Stimulated activated CD4-positive, alpha-beta T cell treated with anti-CD3 and anti-CD28 coated beads, Interleukin-1b, Interleukin-23, amount 100 ng/mL, for 4 hours (primary cell): ENCODE measurements at places on chromosomes 13 and 19.

GRCh38 chr19:10412257-10412977 lies 7.9 kb upstream of the PDE4A start:
- no peak for DNase-seq

GRCh38 chr13:97904059-97904458 lies 49.4 kb upstream of the IPO5 start:
- DNase-seq = no peak

DNA sequence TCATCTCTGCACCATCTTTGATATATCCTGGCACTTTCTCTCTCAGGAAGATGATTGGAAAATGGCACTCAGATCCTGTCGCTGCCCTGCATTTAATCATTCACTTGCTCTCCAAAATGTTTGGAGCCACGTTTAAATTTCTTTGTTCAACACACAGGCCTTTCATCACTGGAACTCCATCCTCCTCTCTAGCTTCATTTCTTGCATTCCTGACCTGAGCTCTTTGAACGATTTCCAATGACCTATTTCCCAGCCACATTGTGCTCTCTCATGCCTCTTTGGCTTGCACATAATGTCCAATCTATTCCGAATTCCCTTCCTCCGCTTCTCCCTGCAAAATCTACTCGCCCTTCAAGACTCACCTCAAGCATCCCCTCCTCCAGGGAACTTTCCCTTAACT lies 287.4 kb upstream of the NBEA start:
- DNase-seq = no peak

DNA sequence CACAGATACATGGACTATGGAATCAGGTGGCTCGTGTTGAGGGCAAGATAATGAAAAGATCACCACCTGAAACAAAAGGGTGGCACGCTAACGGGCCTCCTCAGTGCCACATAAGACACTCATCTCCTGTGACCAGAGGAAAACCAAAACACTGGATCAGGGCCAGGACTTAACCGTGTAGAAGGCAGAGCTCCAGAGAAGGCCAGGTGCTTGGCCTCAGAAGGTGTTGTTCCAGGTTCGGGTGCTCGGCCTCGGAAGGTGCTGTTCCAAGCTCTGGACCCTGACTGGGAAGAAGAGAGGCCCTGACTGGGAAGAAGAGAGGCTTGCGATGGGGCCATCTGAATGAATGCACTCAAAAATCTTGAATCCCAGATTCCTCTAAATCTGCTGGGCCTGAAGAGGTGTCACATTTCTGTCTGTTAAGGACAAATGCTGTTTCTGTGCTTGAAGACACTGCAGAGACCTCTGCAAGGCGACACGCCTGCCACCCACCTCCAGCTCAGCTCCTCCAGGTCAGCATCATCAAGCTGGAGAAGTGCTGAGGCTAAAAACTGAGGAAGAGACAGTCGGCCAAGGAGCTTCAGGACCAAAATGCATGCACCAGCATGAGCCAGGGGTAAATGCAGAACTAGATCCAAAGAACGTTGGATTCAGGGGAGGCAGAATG lies 2.7 kb upstream of the RASA3 start:
- no peak for DNase-seq

DNA sequence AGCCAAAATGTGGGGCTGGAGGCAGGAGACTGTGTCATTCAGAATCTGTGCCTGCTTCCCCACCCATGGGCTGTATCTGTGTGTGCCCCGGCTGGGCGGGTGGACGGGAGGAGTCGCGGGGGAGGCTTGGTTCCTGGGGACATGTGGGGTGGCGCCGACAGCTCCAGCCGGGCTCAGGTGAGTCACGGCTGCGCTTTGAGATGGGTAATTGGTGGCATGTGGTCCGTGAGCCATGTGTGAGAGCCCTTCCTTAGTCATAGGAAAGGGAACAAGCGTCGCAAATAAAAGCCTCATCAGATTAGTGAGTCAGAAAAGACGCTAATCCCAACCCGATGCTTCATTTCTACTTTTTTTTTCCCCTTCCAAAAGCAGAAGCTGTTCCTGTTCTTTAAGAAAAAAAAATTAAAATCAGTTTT lies 118.6 kb upstream of the ZNF536 start:
- no peak for DNase-seq

- DNase-seq = no peak
These were observed 118.7 kb downstream of the POSTN start for GRCh38 chr13:37479916-37480315.

DNA sequence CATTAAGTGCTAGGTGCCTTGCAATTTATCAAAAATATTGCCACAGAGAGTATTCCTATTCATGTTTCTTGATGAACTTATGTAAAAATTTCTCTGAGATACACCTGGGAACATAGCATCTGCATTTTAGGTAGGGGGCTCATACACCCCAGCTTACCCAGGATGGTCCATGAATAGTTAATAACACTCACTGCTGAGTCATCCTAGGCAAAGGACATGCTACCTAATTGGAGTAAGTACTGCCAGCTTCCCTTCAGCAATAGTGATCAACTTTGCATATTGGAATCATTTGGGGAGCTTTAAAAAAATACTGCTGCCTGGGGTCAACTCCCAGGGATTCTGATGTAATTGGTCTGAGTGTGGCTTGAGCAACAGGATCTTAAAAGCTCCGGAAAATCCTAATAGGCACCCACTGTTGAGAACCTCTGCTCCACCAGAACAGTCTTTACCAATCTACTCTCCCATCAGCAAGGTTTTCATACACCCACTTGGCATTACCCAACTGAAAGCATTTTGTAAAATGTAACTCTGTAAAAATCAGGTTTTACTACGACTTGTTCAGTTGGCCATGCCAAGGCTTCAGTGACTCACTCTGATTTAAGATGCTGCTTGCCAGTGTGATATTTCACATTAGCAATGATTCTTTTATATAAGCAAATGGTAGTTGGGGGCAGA lies 67.2 kb upstream of the FNDC3A start:
- DNase-seq = no peak

DNA sequence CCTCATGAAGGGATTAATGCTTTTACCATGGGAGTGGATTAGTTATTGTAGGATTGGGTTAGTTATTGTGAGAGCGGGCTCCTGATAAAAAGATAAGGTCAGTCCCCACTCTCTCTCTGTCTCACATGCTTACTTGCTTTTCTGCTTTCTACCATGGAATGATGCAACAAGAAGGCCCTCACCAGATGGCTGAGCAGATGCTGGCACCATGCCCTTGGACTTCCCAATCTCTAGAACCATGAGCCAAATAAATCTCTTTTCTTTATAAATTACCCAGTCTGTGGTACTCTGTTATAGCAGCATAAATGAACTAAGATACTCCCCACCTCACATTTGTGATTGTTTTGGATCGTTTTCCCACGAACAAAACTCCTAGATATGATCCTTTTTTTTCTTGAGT lies 353.8 kb downstream of the DNAJC15 start:
- no peak for DNase-seq

DNA sequence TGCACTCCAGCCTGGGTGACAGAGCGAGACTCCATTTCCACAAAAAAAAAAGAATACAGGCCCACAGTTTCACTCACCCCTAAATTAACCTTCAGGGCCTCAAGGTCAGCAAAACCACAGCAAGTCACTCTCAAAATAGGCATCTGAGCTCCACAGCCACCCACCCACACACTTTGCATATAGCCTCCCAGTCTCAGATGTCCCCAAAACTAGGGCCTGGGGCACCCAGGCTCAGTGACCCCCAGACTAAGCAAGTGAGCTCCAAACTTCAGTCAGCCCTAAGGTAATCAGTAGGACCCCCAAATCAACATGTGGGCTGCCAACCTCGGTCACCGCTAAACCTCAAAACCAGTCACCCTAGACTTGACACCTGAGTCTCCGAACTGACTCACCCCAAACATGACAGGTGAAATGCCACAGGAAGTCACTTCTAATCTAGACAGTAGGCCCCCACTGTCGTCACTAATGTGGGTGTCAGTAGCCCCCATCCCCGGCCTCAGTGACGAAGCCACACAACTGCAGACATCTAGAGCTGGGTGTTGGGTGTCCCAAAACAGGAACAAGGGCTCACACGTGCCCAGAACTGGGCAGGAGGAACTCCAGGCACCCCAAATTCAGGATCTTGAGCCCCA lies 13.9 kb downstream of the RABAC1 start:
- DNase-seq = peak; percentile 75

- DNase-seq = no peak
These were observed 51.6 kb upstream of the CACNA1A start for GRCh38 chr19:13557756-13558398.

DNA sequence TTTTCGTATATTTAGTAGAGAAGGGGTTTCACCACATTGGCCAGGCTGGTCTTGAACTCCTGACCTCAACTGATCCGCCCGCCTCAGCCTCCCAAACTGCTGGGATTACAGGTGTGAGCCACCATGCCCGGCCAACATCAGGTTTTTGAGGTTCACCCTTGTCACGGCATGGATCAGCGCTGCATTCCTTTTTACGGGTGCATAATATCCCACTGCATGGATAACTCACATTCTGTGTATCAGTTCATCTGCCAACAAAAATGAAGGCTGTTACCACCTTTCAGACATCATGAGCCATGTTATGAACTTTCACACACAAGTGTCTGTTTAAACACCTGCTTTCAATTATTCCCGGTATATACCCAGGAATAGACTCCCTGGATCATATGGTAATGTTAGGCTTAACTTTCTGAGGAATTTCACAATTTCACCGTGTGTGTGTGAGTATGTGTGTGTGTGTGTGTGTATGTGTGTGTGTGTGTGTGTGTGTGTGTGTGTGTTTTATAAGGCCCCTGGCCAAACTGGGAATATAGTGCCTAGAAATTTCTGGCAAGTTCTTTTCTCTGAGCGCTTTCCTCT lies 52.2 kb downstream of the AP1M1 start:
- DNase-seq = no peak

DNA sequence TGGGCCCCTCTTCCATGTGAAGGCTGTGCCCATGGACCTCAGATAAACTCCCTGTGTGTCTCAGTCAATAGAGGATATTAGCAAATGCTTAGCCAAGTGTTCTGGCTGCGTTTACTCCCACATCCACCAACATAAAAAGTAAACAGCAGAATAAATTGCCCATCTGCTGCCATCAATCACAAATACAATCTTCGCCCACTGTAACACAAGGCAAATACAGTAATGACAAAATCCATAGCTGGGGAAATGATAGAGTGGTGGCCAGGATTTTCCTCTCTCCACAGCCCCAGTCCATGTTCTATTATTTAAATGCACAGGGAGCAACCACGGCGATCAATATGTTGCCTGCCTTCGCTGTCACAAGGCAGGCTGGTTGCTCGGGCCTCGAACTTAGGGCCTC lies 376.5 kb downstream of the UQCRFS1 start:
- DNase-seq = no peak

- no peak for DNase-seq
These were observed 3.5 kb downstream of the FOSB start for GRCh38 chr19:45471111-45471930.

- DNase-seq = no peak
These were observed 8.7 kb downstream of the EML2 start for GRCh38 chr19:45630463-45630862.

DNA sequence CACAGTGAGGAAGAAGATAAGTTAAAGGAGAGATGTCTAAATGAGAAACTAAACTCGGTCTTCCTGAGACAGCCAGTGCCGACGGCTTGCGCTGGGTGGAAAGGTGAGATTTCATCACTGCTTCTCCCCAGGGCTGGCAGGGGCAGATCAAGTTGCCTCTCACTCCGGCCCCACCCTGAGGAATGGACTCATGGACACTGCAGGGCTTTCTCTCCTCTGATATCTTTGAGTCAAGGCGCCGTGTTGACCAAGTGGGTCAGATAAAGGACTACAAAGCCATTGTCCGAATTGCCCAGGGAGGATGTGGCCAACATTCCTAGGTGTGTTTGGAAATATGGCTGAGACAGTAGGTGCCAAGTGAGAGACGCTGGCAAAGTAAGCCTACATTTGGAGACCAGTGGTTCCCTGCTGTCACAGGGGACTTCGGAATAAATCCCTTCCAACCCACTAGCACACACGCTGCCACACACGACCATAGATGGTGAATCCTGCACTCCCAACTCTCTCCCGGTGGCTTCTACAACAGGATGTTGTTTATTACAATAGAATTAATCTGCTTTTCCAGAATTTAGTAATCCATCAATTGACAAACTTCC lies 156.5 kb upstream of the TSC22D1 start:
- no peak for DNase-seq

GRCh38 chr13:92677571-92677970 lies 549.0 kb upstream of the GPC6 start:
- DNase-seq = no peak

DNA sequence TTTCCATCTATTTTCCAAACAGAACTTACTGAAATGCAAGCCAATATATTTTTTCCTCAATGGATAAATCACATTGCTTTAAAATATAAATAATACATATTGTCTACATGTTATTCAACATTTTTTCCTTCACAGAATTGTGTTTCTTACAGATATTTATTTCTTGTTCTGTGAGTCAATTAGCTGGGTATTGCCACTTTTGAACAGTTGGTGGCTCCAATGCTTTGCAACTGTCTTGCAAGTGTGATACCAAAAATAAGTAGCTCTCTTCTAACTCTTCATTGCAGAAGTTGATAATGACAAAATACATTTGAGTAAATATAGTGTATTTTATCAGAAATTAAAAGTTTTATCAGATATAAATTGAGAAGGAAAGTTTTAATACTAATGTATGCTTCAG lies 17.1 kb upstream of the GPC5 start:
- no peak for DNase-seq

DNA sequence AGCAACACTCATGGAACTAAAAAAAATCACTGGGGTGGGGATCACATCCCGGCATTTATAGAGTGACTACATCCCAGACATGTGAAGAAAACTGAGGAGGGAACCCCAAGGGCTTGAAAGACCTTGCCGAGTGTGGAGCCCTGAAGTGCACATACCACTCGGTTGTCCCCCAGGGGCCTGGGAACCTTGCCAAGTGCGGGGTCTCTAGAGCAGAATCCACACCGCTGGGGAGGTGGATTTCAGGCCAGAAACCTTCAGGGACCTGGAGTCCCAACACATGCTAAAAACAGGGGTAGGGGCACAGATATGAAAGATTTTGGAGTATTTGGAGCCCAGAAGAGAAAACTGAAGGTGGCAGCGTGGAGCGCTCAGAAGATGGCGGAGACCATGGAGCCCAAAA lies 35.2 kb downstream of the ERICH4 start:
- no peak for DNase-seq

- DNase-seq = no peak
These were observed 23.0 kb downstream of the GPC6 start for GRCh38 chr13:93249364-93250306.

DNA sequence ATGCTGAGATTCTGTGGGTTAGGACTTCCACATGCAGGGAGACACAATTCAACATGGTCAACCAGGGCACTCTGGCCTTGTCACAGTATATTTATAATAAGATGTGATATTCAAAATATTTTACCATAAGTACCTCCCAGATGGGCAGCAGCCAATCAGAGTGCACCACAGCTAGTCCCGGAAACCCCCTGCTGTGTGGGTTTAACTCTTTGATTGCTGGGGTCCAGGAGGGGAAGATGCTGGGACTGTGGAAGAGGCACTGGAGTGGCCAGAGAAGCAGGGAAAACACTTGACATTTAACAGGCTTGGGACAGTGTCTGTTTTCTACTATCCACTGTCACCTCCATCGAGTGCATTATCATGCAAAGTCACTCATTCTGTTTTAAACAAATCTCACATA lies 99.0 kb downstream of the MBNL2 start:
- no peak for DNase-seq
